ENCODE measurements at places on chromosomes 6 and 20.

DNA sequence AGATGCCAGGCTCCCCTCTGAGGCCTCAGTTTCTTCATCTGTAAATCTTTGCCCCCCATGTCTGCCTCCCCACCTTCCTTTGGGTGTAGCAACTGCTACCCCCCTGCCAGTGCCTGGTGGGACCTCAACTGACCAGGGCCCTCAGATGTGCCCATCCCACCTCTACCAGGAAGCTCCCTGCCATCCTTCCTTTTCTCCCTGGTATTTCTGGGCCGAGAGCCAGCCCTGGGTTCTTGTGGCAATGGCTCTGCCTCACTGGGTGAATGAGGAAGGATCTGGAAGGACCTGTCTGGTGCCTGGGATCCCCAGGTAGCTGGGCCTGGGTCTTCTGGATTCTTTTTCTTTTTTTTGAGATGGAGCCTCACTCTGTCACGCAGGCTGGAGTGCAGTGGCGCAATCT is 141.1 kb upstream of the RNF24 start:
- no peak for DNase-seq

DNA sequence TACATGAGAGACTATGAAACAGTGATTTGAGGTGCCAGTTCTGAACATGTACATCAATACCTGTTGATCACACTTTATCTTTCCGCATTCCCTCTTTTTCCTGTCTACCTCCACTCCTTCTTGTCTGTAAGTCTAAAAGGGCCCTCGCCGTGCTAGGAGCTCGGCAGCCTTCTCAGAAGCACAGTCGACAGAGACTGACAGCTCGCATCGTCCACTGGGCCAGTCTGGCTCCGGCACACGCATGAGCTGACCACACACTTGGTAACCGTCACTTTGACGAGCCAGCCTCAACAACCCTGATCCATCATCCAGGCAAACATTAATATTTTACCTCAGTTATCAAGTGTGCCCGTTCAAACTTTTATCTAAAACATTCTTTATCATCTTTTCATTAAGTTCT is 265.3 kb downstream of the TFAP2A start:
- DNase-seq, result no peak

- no peak for DNase-seq
Measured at GRCh38 chr20:9480066-9480465, 34.3 kb upstream of the LAMP5 start.

DNA sequence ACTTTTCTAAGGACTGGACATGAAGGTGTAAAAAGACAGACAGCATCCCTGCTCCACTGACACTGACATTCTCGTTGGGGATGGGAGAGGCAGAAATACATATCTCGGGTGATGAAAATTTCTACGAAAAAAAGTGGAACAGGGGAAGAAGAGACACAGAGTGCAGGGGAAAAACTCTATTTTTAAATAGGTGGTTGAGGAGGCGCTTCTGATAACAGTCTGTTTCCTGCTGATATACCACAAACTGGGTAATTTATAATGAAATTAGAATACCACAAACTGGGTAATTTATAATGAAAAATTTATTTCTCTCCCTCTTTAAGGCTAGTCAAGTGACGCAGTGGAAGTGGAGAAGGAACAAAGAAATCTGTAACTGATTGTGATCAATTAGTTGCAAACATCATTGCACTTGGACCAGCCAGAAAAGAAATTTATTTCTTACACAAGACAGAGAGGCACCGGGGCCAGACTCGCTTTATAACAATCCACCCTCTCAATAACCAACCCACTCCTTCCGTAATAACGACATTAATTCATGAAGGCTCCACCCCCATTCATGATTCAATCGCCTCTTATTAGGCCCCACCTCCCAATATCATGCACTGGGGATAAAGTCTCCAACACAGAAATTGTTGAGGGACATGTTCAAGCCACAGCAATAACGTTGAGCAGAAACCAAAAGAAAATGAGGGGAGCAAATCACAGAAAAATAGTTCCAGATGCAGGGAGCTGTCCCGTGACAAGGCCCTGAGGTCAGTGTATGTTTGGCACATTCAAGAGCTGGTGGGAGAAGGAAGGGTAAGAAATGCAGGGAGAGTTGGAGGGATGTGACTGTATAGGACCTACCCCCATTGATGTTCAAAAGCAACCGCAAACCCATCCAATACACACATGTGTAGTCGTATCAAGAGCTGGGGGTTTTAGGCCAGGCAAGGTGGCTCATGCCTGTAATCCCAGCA is 6.6 kb upstream of the SRSF6 start:
- no peak for DNase-seq

DNA sequence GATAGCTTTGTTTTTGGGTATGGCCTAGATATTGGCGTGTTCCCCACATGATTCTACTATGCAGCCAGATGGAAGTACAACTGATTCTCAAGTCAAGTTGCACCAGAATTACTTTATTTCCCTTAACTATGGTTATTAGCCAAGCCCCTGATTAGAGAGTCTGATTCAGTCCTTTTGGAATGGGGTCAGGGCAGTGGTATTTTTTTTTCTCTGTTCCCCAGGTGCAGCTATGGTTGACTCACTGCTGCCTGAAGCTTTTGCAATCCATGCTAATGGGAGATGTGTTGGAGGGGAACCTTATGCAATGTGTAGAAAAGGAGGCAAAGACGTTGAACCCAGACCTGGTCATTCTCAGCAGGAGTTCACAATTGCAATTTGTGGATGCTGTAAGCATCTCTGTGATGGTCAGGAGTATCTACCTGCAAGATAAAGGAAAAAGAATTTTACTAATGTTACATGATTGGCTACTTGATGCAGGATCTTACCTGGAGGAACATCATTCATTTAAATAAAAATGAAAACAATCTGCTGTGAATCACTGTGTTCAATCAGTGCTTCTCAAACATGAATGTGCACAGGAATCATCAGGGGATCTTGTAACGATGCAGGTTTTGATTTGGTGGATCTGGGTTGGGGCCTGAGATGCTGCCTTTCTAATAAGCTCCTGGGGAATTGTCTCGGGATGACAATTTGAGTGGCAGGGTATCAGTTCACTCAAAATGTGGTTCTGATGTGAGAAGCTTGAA is 49.4 kb downstream of the PFDN4 start:
- no peak for DNase-seq

- no peak for DNase-seq
Measured at GRCh38 chr6:63355632-63356031, 35.8 kb upstream of the LGSN start.

DNA sequence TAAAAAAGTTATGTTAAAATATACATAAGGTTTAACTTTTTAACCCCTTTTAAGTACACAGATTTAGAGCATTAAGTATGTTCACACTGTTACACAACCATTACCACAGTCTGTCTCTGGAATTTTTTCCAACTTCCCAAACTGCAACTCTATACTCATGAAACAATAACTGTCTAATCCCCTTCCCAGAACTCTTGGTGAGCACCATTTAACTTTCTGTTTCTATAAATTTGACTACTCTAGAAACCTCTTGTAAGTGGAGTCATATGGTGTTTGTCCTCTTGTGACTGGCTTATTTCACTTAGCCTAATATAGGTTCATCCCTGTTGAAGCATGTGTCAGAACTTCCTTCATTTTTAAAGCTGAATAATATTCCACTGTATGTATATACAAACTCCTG is 98.1 kb downstream of the MAP3K7 start:
- DNase-seq, result no peak

GRCh38 chr20:57426271-57426689 is 35.1 kb downstream of the RBM38 start:
- no peak for DNase-seq

DNA sequence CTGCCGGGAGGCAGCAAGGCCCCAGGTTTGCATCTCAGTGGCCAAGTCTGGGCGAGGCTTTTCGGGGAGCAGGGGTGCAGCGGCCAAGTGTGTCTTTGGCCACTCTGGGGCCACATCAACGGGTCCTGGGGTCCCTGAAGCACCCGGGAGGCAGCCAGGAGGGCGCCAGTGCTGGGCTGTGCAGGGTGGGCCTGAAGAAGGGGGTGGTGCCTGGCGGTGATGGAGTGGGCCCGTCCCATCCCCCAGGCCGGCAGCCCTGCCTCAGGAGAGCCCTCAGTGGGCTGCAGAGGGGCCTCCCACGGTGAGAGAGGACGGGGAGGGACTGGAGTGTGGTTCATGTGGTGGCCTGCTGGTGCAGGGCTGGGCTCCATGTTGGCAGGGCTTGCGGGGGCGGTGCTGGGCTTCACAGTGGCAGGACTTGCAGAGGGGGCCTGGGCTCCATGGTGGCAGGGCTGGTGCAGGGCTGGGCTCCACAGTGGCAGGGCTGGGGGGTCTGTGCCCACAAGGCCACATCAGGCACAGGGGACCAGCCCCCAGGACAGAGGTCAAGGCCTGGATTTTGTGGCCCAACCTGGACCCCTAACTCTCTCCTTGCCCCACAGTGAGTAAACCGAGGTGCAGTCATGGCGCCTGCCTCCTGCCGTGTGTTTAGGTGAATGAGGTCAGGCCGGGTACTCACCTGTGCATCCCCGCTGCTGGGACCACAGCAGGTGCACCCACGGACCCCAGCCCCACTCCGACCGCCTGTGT is 10.5 kb upstream of the BHLHE23 start:
- DNase-seq, result no peak

DNA sequence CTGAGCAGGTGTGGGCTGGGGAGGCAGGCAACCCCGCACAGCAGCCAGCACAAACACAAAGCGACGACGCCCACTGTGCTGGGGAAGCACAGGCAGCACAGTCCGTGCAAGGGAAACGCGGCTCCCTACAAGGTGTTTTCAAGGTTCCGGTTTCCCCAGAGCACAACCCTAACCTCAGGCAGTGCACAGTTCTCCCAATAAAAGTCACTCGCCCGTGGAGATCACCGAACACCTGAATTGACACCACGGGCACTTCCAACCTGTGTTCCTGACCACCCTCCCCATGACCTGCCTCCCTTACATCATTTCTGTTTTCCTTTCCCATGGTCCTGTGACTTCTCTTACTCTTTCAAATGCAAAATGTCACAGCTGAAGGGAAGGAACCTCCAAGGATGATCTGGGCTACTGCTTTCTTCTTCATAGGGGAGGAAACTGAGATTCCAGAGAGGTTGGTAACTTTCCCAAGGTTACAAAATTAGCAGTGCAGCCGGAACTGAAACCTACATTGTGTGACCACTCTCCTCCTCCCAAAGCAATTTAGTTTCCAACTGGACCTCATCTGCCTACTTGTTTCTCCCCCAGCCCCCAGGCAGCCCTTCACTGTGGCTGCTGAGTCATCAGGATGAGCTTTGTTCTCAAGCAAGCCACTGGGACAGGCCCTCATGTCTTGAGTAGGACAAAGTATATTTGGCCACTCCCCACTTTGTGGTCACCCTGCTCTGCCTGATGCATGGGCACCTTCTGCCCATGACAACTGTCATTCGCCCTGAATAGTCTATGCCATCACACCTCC is 125.3 kb downstream of the ATXN1 start:
- DNase-seq, result no peak

- no peak for DNase-seq
Measured at GRCh38 chr6:98831057-98831958, 3.1 kb upstream of the POU3F2 start.

DNA sequence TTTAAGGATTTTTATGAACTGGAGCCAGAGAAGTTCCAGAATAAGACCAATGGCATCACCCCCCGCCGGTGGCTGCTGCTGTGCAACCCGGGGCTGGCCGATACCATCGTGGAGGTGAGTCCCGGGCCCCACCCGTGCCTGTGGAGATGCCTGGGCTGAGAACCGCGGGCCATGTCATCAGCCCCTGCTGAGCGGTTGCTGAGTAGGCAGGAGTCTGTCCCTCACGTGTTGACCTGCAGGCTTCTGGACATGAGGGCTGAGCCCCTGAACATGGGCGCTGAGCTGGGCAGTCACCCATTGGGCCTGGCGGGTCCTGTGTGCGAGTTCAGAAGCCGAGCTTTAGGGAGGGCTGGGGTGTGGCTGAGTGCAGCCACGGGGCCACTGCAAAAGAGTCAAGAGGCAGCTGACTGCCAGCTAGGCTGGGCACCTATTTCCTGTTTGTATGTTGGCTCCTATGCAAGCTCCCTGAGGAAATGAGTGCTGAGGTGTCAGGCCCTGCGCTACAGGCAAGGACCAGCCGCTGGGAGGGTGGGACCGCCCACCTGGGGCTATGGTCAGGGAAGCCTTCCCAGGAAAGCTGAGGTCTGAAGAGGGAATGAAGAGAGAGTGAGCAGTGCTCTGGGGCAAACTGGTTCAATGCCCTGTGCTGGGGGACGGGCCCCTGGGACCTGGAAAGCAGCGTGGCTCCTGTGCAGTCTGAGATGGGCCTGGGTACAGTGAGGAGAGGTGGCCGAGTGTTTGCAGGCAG is 34.3 kb downstream of the PYGB start:
- no peak for DNase-seq

DNA sequence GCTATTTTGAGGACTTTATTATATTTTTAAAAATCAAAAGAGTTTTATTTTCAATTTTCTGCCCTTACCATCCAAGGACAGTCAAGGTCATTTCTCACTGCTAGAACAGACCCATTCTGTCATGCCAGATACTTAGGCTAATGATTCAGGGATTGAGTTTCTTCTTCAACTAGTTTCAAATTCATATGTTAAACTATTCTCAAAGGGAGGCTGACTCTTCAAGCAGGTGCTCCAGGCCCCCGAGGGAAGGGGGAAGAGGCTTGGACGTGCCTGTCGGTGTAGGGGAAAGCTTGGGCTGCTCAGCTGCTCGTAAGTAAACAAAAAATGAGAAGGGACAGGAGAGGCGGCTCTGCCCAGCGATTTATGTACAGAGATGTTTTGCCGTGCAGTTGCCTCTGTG is 69.4 kb upstream of the MYLIP start:
- DNase-seq, result no peak

DNA sequence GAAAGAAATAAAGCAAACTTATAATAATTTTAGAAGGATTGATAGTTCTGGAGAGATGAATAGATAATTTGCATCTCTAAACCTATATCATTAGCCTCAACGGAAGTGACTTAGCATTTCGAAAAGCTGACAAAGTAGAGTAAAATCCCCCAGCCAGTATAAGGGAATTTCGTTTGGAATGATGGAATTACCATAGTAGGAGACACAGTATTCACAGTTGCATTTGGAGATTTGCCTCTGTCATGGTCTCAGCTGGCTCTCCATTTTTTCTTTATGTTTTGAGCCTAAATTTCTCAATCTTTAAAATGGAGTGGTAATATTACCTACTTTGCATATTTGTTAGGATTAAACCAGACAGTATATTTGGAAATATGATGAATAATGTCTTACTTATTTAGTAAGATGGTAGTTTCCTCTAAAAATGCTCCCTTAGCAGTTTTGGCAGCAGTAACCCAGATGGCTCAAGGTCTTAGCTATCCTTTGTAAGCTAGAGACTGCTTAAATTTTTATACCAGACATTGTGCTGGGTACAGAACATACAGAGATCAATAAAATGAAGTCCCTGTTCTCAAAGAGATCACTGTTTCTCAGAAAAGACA is 58.2 kb downstream of the SMAP1 start:
- no peak for DNase-seq

GRCh38 chr20:57653910-57654309 is 33.7 kb upstream of the ZBP1 start:
- no peak for DNase-seq

- DNase-seq, result no peak
Measured at GRCh38 chr20:57753332-57754164, 43.7 kb upstream of the PMEPA1 start.

DNA sequence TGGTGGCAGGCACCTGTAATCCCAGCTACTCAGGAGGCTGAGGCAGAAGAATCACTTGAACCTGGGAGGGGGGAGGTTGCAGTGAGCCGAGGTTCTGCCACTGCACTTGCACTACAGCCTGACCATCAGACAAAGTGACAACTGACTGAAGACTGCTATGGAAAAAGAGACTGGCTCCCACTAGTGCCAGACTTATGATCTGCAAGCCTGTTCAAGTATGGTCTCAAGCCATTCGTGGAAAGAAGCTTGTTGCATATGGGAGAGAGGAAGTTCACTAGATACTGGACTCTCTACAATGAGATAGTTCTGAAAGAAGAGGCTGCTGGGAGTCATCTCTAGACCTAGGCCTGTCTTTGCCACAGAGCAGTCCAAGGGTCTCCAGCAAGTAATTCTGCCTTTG is 26.7 kb downstream of the MDN1 start:
- DNase-seq, result no peak
